Esophagus muscularis mucosa (tissue), 4 donors: ENCODE measurements at places on chromosomes 5 and 9.

GRCh38 chr9:129023036-129023907 is 4.9 kb downstream of the SH3GLB2 start:
- DNase-seq, result no peak

GRCh38 chr5:132472431-132472830 is 18.1 kb downstream of the IRF1 start:
- DNase-seq, result no peak

- peak; percentile 94 for DNase-seq
Observed at GRCh38 chr5:139294374-139295165, 1.0 kb downstream of the MATR3 start.

GRCh38 chr9:27856054-27856453 is 282.8 kb upstream of the C9orf72 start:
- DNase-seq, result no peak

- no peak for DNase-seq
Observed at GRCh38 chr9:69468380-69468779, 143.4 kb downstream of the ENTREP1 start.

- DNase-seq, result no peak
Observed at GRCh38 chr9:3478549-3478953, 47.2 kb downstream of the RFX3 start.

- no peak for DNase-seq
Observed at GRCh38 chr9:126965541-126966428, 51.2 kb downstream of the RALGPS1 start.

- no peak for DNase-seq
Observed at GRCh38 chr9:33425128-33425533, 22.3 kb downstream of the AQP3 start.

DNA sequence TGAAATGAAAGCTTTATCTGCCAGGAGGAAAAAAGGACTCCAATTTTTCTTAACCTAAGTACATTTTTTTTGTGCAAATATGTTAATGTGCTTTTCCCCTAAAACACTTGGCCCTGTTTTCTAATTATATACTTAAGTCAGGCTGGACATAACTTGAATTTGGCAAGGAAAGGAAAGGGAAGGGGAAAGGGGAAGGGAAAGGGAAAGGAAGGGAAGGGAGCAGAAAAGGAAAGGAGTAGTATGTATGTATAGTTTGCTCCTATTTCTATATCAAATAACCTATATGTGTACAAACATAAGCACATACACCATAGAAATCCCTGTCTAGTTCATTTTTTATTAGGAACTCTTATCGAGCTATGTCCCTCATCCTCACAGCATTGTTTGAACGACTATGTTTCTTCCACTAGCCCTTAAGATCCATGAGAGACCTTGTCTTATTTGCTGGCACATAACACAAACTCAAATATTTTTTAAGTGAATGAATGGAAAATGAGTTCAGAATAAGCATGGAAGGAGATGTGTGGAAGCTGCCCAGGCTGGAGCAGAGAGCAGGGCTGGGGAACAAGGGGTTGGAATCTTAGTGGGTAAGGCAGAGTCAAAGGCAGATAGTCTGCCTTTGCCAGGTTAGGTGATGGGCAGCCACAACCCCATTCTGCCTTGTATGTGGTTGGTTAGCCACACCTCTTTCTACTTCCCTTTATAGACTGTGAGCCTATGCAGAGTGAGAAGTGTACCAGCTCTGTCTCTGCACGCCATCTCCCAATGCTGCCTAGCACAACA is 70.0 kb downstream of the KLHL3 start:
- DNase-seq, result peak; percentile 37

GRCh38 chr5:122156724-122157325 is 27.5 kb downstream of the ZNF474 start:
- DNase-seq, result no peak

- DNase-seq, result no peak
Observed at GRCh38 chr9:21974343-21974721, 19.9 kb downstream of the CDKN2A start.

- no peak for DNase-seq
Observed at GRCh38 chr9:87020169-87020950, 73.1 kb upstream of the GAS1 start.

GRCh38 chr9:84891924-84892323 is 222.4 kb downstream of the NTRK2 start:
- no peak for DNase-seq

DNA sequence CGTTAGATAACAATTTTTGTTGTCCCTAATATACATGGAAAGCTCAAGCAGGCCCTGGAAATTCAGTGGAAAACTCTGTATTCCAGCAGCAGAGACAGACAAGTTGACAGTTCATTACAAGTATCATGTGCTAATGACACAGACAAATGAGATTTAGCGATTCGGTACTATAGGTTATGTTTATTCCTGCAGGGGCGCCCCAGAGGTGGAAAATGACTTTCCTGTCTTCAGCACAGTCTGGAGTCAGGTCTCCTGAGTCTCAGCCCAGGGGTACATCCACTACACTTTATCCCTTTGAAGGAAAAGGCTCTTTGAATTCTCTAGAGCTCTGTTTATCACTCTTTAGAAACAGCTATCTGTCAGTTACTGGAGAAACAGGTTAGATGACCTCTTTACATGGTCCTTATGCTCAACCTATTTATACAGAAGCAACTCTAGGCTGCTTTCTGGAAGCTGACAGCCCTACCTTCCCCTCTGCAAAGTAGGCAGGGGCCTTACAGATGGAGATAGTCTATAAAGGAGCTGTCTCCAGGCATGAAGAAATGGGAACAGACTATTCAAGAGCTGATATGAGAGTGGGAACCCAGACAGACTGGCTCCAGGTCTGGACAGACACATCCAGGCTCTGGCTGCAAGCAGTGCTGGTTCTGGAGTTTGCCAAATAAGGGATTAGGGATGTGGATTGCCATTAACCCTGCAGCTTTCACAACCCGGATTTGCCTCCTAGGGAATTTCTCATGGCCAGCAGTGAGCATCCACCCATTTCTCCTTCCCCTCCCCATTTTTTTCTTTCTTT is 7.2 kb upstream of the SLC31A2 start:
- no peak for DNase-seq

GRCh38 chr5:12704955-12705354 is 800.7 kb upstream of the CTNND2 start:
- DNase-seq, result no peak

DNA sequence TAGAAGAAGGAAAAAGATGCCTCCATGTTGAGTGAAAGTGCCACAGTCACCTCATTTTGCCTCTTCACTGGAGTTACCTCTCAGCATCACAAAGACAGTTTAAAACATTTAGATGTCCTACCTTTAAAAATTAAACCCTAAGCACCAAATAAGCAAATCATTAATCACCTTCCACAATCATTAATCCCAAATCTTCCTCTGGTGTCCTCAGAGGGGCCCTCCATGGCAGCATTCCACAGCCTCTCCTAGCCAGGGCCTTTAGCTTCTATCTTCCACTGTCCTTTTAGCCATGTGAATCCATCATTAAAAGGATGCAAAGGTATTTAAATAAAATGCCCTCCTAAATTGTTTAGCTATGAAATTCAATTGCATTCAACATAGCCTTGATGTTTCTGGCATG is 310.8 kb downstream of the PDE4D start:
- DNase-seq, result no peak

DNA sequence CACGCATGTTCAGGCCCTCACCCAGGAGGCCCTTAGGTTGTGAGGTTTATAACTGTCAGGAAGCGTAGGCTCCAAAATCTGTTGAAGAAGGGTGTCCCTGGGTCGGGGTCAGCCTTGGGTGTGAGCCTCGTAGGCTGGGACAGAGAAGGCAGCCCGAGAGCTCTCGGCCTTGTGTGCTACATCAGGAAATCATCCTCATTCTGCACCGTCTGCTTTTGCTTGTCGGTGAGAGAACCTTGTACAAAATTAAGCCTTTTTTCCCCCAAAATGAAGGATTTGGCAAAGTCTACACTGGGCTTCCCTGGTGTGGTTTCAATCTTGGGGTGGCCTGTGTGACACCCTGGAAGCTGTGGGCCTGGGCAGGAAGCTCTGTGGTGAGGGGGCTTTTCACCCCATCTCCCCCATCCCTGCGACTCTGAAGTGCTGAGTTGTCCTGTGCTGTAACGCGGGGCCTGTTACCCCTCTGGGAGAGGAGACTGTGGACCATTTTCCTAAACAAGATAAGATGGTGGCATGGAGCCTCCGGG is 55.3 kb downstream of the AHRR start:
- DNase-seq, result peak; percentile 66

DNA sequence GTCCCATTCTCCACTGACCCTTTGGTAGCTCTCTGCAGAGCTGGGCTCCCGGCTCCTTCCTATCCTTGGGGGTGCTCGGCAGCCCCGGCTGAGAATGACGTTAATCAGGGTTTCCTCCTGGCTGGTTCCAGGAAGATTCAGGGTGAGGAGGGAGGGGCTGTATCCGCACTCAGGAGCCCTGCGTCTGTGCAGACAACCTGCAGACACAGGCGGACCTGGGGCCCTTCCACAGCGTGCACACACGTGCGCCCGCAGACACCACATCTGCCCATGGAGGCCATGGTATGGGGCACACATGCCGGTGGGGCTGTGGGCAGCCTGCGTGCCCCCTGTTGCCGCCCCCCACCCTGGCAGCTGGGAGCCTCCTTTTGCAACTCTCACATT is 66.6 kb upstream of the RNU6ATAC start:
- DNase-seq, result no peak

GRCh38 chr5:109908366-109908765 is 218.6 kb downstream of the MAN2A1 start:
- DNase-seq, result no peak

DNA sequence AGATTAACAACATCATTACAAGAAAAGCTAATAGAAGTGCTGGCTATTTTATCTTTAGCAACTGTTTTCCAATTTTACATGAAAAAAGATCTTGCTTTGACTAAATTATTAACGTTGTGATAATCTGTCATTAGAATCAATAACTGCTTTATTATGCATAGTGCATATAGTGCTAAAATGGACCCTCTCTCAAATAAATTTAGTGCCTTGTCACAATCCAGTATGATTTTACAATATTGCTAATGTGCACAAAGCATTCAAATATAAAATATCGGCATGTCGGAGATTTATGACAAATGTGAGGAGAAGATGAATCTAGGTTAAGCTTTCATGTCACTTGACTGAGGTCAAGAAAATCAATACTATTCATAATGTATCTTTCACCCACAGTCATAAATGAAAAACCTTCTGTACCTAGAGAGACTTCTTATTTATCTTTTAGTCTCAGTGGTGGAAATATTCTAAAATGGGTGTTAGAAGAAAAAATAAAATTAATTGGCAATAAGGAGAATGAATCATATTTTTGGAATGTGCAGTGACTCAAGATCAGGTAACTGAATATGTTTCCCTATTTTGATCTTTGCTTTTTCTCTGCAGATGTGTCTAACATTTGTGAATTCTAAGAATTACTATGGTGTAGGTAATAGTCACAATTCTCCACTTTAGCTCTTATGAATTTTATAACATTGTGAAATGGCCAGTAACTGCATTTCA is 672.9 kb upstream of the GRAMD2B start:
- DNase-seq, result no peak

GRCh38 chr5:143054480-143054941 is 284.3 kb downstream of the ARHGAP26 start:
- DNase-seq, result no peak

DNA sequence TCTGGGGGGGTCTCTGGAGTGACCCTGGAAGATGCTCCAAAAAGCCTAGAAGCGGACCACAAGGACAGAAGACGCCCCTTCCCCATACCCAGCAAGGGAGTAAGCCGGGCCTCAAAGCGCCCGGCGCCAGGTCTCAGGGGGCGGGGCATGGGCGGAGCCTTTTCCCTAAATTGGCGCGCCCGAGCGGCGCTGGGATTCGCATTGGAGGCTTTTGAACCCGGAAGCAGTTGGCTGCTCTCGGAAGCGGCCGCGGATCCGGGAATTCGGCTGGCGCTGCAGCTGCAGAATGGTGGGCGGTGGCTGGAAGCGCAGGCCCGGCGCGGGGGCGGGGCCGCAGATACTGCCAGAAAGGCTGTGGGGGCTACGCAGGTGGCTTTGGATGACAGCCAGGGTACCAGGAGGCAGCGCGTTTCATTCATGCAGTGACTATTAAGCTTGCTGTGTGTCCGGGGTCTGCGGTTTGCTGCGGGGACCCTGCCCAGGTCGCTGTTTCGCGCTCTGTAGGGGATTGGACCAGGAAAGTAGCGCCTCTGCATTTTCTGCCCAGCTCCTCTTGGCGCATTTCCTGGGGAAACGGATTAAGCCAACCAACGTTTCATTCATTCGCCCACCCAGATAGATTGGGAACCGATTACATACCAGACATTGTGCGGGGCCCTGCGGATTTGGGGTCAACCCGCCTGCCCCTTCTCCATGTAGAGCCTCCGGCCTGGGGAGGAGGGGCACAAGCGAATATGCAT is 83.0 kb upstream of the FREM1 start:
- no peak for DNase-seq

DNA sequence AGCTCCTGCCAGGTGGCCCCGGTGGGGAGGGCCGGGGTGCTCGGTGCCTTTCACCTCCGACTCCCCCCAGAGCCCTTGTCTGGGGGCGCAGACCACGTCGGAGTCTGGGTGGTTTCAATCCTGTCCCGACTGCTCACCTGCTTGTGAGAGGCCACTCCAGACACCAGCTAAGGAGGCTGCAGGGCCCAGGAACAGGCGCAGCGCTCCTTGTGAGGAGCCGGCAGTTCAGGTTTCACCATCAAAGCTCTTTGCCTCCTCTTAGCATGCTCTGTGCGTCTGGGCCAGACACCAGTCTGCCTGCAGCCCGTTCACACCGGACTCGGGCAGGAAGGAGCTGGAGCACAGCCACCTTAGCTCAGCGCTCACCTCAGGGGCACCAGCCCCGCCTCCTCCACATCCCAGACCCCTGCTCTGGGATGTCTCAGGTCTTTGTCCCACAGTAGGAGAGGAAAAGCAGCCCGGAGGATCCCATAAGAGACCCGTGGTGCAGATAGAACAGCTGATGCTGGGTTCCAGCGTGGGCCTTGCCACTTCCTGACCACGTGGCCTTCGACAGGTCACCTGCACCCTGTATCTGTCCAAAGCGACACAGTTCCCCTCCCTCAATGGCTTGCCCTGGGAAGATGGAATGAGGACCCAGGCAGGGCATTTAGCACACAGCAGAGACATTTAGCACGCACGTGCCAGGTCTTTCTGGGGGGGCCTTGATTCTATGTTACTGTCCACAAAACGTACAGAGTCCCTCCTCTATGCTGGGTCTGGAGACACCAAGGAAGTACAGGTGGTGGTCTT is 106.2 kb upstream of the LMX1B start:
- no peak for DNase-seq
